ENCODE measurements at places on chromosomes 1 and 21. TPM values are rescaled to one million over a fixed set of nuclear protein-coding genes. Genes with fewer than 3 reads are reported as not detected.

DNA sequence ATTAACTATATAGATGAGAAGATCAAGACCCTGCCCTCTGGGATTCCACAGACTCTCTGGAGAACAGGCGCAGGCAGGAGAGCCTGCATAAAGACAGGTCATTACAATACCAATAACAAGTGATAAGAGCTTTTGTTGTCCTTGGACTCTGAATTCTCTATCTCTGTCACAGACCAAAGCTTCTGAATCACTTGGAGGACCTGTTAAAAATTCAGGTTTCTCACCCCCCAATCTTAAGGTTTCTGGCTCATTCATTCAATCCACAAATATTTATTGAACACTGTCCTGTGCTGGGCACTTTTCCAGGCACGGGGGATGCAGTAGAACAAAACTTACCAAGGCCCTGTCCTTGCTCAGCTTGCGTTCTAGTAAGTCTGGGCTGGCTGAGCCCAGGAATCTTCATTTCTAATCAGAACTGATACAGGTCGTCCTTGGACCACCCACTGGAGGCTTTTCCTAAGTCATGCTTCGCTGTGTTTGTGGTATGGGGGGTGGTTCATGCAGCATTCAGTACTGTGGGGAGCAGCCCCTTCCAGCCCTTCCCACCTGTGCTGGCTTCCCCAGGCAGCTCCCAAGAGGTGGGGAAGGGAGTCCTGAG is 1.4 kb downstream of the EFNA4 start:
- H3K27ac ChIP-seq = no peak overlapping the region
- H3K27me3 ChIP-seq = no peaks in the 10 kb centered on the region
- H3K36me3 ChIP-seq = no peaks in the 10 kb centered on the region
- H3K4me3 ChIP-seq = no peak overlapping the region
- H3K4me1 ChIP-seq = peaks cover 3% of the 10 kb centered on the region
- DNase-seq = no peak

GRCh38 chr21:43938751-43939442 is 73.2 kb upstream of the TRAPPC10 start:
- H3K36me3 ChIP-seq = no peaks in the 10 kb centered on the region
- no peaks in the 10 kb centered on the region for H3K27me3 ChIP-seq
- no peak overlapping the region for H3K4me3 ChIP-seq
- H3K27ac ChIP-seq = no peak overlapping the region
- DNase-seq = peak; percentile 87

TCHHL1 gene
- total RNA-seq = not detected

DNA sequence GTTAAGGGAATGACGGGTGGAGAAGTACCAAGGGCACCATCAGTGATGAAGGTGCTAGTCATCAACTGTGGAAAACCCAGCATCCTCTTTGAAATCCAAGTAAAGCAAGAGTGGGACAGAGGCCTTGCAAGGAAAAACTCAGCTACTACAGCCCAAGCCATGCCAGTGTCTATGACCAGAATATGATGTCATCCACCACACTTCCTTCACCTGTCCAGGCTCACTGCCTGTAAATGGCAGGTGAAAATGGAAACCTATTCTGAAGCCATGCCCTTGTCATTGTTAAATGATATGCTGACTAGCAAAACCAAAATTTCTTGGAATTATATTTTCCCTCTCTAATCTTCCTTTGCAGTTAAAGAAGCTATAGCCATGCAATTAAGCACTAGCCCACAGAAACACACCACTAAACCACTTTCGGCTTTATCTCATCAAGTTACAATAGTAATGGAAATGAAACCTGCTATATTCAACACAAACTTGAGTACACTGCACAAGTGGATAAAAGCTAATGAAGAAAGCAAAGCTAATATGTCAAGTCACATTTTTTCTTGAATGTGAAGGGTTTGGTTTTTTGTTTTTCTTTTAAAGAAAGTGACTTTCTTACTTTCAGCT is 96.3 kb upstream of the RALGPS2 start:
- H3K4me3 ChIP-seq = no peak overlapping the region
- peak overlapping the region; percentile 62 for H3K27ac ChIP-seq
- no peaks in the 10 kb centered on the region for H3K27me3 ChIP-seq
- H3K36me3 ChIP-seq = no peaks in the 10 kb centered on the region

DNA sequence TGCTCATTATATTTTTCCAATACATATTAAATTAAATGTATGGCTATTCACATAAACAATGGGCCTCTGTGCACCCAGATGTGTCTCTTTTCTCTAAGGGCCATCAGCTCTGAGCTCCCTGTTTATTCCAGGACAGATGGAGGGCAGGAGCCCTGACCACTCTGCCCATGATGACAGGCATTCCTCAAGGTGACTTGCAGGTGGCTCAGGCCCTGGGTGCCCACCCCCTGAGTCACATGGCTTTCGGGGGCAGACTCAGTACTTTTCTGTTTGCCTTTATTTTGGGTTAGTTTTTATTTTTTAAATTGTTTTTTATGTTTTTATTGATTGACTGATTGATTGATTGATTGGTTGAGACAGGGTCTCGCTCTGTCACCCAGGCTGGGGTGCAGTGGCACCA is 6.4 kb upstream of the LRP8 start:
- H3K4me1 ChIP-seq = no peaks in the 10 kb centered on the region
- peaks cover 20% of the 10 kb centered on the region for H3K27me3 ChIP-seq
- no peaks in the 10 kb centered on the region for H3K36me3 ChIP-seq
- no peak overlapping the region for H3K27ac ChIP-seq

TMEM240 gene
- 3.3 TPM for total RNA-seq

- H3K27ac ChIP-seq = no peak overlapping the region
- H3K4me3 ChIP-seq = no peak overlapping the region
- no peak for DNase-seq
- H3K36me3 ChIP-seq = no peaks in the 10 kb centered on the region
- peaks cover 6% of the 10 kb centered on the region for H3K27me3 ChIP-seq
Measured at GRCh38 chr1:165313903-165314302, 42.6 kb downstream of the LMX1A start.

GRCh38 chr1:10962483-10962882 is 50.0 kb upstream of the TARDBP start:
- no peak for DNase-seq
- no peaks in the 10 kb centered on the region for H3K36me3 ChIP-seq
- no peaks in the 10 kb centered on the region for H3K4me1 ChIP-seq
- no peak overlapping the region for H3K4me3 ChIP-seq
